ENCODE measurements at places on chromosomes 5 and 9. TPM values are rescaled to one million over a fixed set of nuclear protein-coding genes. Genes with fewer than 3 reads are reported as not detected.

The SETX gene
- 37.5 TPM for total RNA-seq

The LCN15 gene
- total RNA-seq, result not detected

DNA sequence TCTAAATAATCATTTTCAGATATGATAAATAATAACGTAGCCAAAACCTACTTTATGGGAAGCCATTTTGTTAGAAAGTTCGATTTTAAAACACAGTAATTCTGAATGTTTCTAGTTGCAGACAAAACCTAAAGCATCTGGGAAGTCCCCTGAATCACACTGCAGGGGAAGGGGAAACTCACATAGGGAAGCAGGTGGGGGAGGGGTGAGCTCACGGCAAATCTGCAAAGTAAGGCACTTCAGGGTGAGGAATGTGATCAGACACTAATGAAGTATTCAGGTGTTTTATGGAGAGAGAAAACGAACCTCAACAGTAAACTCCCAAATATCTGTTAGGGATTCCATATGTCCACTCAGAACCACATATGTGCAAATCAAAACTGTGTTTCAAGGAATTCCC lies 70.7 kb downstream of the EPB41L4A start:
- no peaks in the 10 kb centered on the region for H3K4me1 ChIP-seq
- no peaks in the 10 kb centered on the region for H3K27me3 ChIP-seq
- no peak for DNase-seq

GRCh38 chr9:38662763-38663593 lies 42.6 kb upstream of the ANKRD18A start:
- no peak overlapping the region for H3K4me3 ChIP-seq
- no peak overlapping the region for H3K27ac ChIP-seq
- no peaks in the 10 kb centered on the region for H3K4me1 ChIP-seq
- no peaks in the 10 kb centered on the region for H3K36me3 ChIP-seq
- H3K27me3 ChIP-seq, result no peaks in the 10 kb centered on the region
- peak; percentile 40 for DNase-seq
